ENCODE measurements at places on chromosomes 2 and 18. TPM values are rescaled to one million over a fixed set of nuclear protein-coding genes. Genes with fewer than 3 reads are reported as not detected.

GRCh38 chr2:84919885-84920580 lies 14.6 kb downstream of the TMSB10 start:
- peak overlapping the region; percentile 37 for H3K4me3 ChIP-seq
- H3K27ac ChIP-seq: peak overlapping the region; percentile 82
- DNase-seq: peak; percentile 74
- H3K27me3 ChIP-seq: no peaks in the 10 kb centered on the region
- peaks cover 39% of the 10 kb centered on the region for H3K4me1 ChIP-seq

DNA sequence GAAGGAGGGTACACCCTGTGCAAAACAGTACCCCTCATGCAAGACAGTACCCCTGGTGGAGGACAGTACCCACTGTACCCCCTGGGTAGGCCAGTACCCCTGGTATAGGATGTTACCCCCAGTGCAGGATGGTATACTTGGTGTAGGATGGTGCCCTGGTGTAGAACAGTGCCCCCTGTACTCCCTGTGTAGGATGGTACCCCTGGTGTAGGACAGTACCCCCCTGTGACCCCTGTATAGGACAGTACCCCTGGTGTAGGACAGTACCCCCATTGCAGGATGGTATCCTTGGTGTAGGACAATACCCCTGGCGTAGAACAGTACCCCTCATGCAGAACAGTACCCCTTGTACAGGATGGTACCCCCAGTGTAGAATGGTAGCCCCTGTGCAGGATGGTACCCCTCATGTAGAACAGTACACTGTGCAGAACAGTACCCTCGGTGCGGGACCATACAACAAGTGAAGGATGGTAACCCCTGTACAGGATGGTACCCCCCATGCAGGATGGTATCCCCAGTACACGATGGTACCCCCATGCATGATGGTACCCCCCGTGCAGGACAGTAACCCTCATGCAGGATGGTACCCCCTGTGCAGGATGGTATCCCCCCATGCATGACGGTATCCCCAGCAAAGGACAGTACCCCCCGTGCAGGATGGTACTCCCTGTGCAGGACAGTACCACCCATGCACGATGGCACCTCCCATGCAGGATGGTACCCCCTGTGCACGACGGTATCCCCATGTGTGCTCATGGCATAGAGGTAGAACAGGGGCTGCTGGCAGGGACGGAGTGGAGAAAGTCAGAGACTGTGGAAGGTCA lies 248.0 kb downstream of the DCDC2C start:
- DNase-seq: no peak
- H3K36me3 ChIP-seq: no peaks in the 10 kb centered on the region
- no peaks in the 10 kb centered on the region for H3K4me1 ChIP-seq
- no peak overlapping the region for H3K27ac ChIP-seq

Gene SOWAHC
- 1.0 TPM for total RNA-seq

Gene MC5R
- not detected for total RNA-seq

GRCh38 chr2:235049069-235049468 lies 97.3 kb downstream of the SH3BP4 start:
- peaks cover 17% of the 10 kb centered on the region for H3K4me1 ChIP-seq
- no peaks in the 10 kb centered on the region for H3K36me3 ChIP-seq
- H3K4me3 ChIP-seq: no peak overlapping the region
- no peak overlapping the region for H3K27ac ChIP-seq
- peaks cover 5% of the 10 kb centered on the region for H3K27me3 ChIP-seq
- DNase-seq: no peak
